ENCODE measurements at places on chromosomes 4 and X. TPM values are rescaled to one million over a fixed set of nuclear protein-coding genes. Genes with fewer than 3 reads are reported as not detected.
A peak's percentile ranks its signal among the peaks of the same experiment; 100 is the strongest.

The FGF13 gene
- total RNA-seq = 1.9 TPM

GRCh38 chr4:167100120-167100519 lies 134.2 kb downstream of the SPOCK3 start:
- DNase-seq = no peak
- no peak overlapping the region for H3K4me3 ChIP-seq
- H3K4me1 ChIP-seq = no peaks in the 10 kb centered on the region
- no peaks in the 10 kb centered on the region for H3K36me3 ChIP-seq
- H3K27me3 ChIP-seq = no peaks in the 10 kb centered on the region
- H3K27ac ChIP-seq = no peak overlapping the region

GRCh38 chr4:42399393-42399792 lies 2.1 kb downstream of the SHISA3 start:
- H3K4me1 ChIP-seq = peaks cover 25% of the 10 kb centered on the region
- peaks cover 38% of the 10 kb centered on the region for H3K27me3 ChIP-seq
- H3K4me3 ChIP-seq = peak overlapping the region; percentile 63
- DNase-seq = no peak
- no peak overlapping the region for H3K27ac ChIP-seq

- no peaks in the 10 kb centered on the region for H3K36me3 ChIP-seq
- H3K27ac ChIP-seq = no peak overlapping the region
- H3K27me3 ChIP-seq = peaks cover 6% of the 10 kb centered on the region
- no peaks in the 10 kb centered on the region for H3K4me1 ChIP-seq
- no peak for DNase-seq
- no peak overlapping the region for H3K4me3 ChIP-seq
These were observed 173.7 kb downstream of the VSIG4 start for GRCh38 chrX:65866146-65866545.

GRCh38 chrX:1411326-1411725 lies 19.4 kb upstream of the SLC25A6 start:
- no peaks in the 10 kb centered on the region for H3K36me3 ChIP-seq
- H3K4me3 ChIP-seq = no peak overlapping the region
- peak; percentile 4 for DNase-seq

- no peak overlapping the region for H3K27ac ChIP-seq
- DNase-seq = no peak
- no peaks in the 10 kb centered on the region for H3K36me3 ChIP-seq
- no peaks in the 10 kb centered on the region for H3K27me3 ChIP-seq
- H3K4me3 ChIP-seq = no peak overlapping the region
These were observed 235.6 kb upstream of the JADE1 start for GRCh38 chr4:128573781-128574508.

The SLITRK4 gene
- total RNA-seq = 62.1 TPM

DNA sequence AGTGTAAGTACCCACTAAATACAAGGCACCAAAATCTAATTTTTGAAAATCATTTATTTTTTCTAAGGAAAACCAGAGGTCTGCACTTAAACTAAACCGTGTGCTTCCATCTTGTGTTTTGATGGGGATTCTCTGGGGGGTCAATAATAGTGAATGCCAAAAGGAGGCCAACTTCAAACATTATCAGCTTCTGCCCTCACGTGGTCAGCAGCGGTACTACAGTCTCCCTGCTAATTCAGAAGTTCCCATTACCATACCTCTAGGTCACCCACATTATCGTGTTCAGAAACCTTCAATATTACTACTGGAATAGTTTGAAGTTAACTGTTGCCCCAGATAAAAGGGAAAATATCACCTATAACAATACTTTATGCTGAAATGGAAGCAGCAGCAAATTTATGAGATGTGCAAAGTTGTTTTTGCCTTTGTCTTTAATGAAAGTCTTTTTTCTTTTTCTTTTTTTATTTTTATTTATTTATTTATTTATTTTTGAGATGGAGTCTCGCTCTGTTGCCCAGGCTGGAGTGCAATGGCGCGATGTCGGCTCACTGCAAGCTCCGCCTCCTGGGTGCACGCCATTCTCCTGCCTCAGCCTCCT lies 17.3 kb downstream of the CTPS2 start:
- H3K4me3 ChIP-seq = no peak overlapping the region
- DNase-seq = peak; percentile 46
- no peaks in the 10 kb centered on the region for H3K4me1 ChIP-seq
- no peak overlapping the region for H3K27ac ChIP-seq
- H3K27me3 ChIP-seq = peaks cover 3% of the 10 kb centered on the region
